Fibroblast of skin of right quadriceps (primary cell): ENCODE measurements at places on chromosomes 5 and 9.
A peak's percentile ranks its signal among the peaks of the same experiment; 100 is the strongest.

GRCh38 chr5:83151821-83152220 is 74.5 kb downstream of the XRCC4 start:
- DNase-seq, result no peak

- no peak for DNase-seq
Observed at GRCh38 chr9:78272307-78272706, 24.6 kb upstream of the PSAT1 start.

- DNase-seq, result no peak
Observed at GRCh38 chr5:124979251-124979650, 232.8 kb upstream of the ZNF608 start.

GRCh38 chr5:108061941-108062340 is 320.0 kb downstream of the FBXL17 start:
- DNase-seq, result peak; percentile 13

DNA sequence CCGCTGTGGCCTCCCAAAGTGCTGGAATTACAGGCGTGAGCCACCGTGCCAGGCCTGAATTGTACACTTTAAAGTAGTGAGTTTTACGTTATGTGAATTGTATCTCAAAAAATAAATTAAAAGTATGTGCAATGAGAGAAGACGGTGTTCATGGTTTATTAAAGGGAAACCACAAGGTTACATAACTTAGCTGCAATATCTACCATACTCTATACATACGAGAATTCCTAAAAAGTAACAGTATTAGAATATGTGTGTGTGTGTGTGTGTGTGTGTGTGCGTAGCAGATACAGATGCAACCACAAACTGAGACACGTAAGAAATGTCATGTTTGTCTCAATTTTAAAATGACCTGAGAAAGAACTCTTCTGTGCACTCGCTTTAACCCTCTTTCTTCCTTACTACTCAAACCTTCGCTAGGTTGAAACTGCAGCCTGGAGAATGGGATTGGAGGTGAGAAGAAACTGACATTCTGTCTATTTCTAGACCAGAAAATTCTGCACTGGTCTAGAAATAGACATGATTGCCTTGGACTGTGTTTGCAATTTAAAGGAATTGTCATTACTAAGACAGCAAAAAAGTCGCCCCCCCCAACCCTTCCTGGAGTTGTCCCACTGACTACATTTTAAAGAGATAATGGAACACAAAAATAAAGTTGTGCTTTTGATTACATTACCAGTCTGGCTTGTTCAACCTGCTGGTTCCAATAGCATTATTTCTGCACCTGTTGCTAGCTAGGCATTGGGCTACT is 167.0 kb downstream of the RGS3 start:
- no peak for DNase-seq

DNA sequence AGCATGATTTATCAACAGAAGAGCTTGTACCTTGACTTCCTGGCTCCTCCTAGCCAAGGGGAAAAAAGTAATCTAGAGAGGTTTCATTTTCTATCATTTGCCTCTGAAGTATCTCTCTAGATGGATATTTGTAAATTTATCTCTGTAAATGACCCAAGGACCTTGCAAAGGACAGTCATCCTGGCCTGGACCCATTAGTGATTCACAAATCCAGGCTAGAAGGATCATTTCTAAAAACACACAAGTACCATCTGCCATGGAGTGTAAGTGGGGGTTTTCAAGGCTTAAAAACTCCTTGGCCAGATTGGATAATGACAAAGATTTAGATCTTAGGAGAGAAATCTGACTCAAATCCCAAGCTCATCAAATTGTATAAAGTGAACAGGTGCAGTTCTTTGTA is 8.1 kb downstream of the TTC23L start:
- DNase-seq, result no peak

DNA sequence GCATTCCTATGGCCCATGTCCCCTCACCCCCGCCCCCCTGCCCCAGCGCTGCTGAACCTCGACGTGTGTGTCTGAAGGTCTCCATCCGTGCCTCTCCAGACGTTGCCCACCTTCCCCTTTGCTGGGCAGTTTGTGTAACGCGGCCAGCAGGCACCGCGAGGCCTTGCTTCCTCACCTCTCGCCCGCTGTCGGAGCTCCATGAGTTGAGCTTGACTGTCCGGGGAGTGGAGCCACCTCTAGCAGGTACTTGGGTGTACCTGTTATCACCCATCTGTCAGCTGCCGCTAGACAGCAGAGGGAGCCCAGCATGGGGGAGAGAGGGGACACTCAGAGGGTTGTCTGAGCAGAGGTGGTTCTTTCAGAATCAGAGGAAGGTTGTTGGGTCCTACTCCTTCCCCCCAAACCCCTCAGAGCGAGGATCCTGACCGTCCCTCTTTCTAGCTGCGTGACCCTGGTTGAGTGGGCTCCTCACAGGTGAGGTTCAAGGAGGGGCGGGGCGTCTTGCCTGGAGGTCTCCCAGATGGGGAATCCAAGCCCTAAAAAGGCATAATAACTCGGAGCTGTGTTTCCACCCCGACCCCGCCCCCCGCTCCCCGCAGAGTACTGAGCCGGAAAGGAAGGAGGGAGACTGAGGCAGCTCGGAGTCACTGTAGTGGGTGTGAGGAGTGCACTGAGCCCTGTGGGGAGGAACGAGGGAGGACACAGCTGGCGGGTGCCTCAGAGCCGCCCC is 184.7 kb downstream of the C9orf50 start:
- DNase-seq, result no peak

DNA sequence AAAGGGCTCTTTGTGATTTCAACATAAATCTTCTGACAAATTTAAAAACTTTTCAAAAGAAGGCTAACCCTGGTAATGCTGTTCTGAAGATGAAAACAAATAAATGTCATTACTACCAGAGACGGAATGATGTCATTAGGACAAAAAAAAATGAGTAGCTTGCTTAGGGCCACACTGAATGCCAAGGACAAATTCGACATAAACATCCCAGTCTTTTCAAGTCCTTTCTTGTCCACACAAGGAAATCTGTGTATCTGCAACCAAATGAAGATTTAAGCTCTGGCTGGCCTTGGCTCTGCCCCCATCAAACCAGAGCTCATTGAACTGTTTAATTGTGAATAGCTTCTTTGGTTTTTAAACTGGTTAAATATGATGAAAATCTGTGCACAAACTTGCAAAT is 592.7 kb downstream of the TLE1 start:
- no peak for DNase-seq

DNA sequence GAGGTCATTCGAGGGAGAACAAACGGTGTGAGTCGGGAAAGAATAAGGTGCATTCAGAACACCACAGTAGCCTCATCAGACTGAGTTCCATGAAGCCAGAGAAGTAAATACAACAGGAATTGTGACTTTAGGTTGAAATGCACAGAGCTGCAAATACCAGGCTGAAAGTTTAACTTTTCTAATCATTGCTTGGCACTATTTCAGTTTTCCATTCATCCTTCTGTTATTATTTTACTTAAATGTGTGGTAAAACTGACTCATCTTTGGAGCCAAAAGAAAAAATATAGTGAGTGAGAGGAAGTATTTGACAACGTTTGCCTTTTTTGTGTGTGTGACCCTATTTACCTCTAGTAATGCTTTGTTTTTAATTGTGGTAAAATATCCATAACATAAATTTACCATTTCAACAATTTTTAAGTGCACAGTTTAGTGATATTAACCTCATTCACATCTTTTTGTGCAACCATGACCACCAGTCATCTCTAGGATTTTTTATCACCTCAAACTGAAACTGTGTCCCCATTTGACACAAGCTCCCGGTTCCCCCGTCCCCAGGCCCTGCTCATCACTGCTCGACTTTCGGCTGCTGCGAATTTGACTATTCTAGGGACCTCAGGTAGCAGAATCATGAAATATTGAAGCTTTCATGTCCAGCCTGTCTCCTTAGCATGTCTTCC is 166.8 kb downstream of the HSD17B3 start:
- DNase-seq, result peak; percentile 72

- DNase-seq, result no peak
Observed at GRCh38 chr9:89049646-89050045, 58.4 kb downstream of the S1PR3 start.

GRCh38 chr5:43038496-43038989 is 1.6 kb downstream of the ANXA2R start:
- no peak for DNase-seq

DNA sequence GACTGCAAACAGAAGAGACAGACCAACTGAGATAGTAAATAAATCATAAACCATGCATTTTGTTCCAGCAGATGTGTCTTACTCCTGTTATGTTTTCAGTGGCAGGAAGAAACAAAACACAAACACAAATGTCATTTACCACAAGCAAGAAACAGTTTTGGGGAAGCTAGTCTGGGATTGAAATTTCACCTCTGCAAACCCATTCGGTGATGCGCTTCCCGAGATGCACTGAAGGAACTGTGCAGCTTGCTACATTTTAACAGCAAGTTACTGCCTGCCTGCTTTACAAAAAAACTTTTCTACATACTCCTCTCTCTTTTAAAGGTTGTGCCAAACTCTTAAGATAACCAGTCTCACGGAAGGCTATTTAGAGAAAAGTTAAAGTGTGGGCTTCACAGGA is 3.2 kb downstream of the MACROH2A1 start:
- DNase-seq, result no peak

- no peak for DNase-seq
Observed at GRCh38 chr9:5188060-5188984, 2.9 kb upstream of the INSL6 start.

GRCh38 chr5:160318409-160318808 is 6.0 kb upstream of the CCNJL start:
- DNase-seq, result no peak

GRCh38 chr9:95215336-95215898 is 102.1 kb downstream of the FANCC start:
- no peak for DNase-seq

DNA sequence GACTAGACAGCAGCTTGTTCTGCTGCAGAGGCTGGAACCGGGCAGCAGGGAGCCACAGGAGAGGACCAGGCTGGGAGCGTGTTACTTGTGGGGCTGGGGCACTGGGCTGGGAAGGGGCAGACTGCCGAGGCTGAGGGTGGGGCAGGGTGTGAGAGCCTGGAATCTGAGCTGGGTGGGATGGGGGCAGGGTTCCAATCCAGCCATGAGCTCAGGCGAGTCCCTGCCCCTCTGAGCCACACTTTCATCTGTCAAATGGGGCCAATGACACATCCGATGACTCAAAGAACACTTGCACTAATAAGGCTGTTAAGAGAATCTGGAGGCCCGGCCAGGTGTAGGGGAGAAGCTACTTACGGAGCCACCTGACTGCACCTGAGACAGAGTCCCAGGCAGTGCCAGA is 18.7 kb upstream of the WDR38 start:
- peak; percentile 72 for DNase-seq

GRCh38 chr5:171701100-171701541 is 84.5 kb upstream of the SMIM23 start:
- DNase-seq, result no peak

GRCh38 chr5:170411100-170411499 is 21.9 kb upstream of the KCNMB1 start:
- DNase-seq, result no peak

DNA sequence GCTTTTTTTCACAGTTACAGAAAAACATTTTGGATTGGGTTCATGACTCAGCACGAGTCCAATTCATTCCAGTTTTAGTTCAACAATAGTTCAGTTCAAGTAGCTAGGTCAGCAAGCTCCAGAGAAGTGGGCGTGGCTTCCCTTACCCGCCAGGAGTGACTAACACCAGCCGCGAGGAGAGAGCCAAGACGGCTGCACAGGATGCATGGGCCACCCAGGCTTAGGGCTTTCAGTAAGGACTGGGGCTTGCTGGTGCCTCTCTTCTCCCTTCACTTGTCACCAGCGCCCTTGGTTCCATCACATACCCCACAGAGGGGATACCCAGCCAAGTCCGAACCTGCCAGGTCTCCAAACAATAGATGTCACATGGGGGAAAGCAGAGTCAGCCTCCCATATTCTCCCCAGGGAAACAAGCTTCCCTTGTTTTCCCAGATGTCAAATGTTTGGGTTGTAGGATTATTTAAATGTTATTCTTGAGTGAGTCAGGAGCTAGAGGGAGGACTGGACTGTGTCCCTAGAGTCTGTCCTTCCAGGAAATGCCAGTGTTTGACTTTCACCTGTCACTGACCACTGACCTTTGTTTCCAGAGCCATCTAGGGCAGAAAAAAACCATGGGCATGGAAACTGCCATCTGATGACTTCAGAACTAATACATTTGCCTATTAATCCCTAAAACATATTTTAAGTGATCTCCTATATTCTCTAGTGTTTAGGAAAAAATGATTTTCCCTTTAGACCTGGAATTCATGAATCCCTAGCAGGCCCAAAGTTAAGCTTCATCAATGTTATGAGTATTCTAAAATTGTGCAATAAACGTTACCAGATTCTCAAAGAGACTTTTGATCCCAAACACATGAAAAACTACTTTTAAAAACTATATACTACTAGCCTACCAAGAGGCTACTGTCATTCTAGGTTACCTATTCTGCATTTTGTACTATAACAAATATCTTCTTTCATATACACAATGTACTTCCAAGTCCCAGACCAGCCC is 51.9 kb downstream of the NIPAL4 start:
- DNase-seq, result peak; percentile 97

DNA sequence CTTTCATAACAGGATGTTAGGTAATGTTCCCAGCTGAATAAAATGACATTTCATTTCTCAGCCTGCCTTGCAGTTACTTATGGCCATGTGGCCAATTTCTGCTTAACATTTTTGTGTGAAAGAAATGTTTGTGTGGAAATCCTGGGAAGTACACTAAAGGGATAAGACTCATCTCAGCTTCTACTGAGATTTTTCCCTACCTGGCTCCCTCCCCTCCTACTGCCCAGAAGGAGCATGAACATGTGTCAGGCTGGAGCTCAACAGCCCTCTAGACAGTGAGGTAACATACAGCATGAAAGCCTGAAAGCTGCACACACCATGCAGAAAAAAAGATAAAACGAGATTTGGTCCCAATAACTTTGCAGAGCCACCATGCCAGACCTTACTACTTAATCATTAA is 288.4 kb upstream of the COX7C start:
- no peak for DNase-seq

- DNase-seq, result no peak
Observed at GRCh38 chr5:55410845-55411244, 103.1 kb downstream of the MTREX start.

DNA sequence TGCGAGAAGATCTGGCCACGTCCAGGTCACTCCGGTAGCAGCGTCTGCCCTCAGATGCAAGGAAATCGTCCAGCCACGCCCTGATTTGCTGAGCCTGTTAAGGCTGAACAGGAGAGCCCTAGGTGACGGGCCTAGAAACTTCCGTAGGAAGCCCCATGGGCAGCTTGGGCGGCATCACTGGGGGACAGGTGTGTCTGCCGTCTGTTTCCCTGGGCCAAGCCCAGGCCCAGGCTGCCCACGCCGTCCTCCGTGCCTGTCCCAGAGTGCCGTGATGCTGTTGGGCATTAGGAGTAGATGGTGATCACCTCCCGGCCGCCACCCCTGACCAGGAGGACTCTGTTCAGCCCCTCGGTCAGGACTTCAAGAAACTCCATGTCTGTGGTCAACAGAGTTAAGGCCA is 43.5 kb downstream of the NKD2 start:
- no peak for DNase-seq

DNA sequence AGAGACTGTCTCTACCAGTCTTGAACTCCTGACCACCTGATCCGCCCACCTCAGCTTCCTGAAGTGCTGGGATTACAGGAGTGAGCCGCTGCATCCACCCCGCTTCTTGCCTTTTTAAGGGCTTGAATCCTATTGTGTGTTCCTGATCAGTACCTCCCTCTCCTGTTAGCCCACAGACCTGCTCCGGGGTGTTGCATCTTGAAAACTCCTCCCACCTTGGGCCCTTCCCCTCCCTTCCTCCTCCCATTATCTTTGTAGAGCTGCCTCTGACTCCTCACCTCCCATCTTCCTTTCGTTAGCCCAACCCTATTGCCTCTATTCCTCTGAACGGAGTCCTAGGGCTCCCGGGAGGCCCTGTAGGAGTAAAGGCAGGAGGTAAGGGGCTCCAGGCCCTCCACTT is 48.5 kb upstream of the NEK6 start:
- DNase-seq, result no peak

- DNase-seq, result peak; percentile 72
Observed at GRCh38 chr5:158117467-158118160, 258.7 kb upstream of the CLINT1 start.
